Cardiac muscle cell (in vitro differentiated cells and primary cell): ENCODE measurements at places on chromosomes 5 and 9.
A peak's percentile ranks its signal among the peaks of the same experiment; 100 is the strongest.

GRCh38 chr9:135478829-135479468 is 633 bp upstream of the PPP1R26 start:
- DNase-seq: peak; percentile 68

DNA sequence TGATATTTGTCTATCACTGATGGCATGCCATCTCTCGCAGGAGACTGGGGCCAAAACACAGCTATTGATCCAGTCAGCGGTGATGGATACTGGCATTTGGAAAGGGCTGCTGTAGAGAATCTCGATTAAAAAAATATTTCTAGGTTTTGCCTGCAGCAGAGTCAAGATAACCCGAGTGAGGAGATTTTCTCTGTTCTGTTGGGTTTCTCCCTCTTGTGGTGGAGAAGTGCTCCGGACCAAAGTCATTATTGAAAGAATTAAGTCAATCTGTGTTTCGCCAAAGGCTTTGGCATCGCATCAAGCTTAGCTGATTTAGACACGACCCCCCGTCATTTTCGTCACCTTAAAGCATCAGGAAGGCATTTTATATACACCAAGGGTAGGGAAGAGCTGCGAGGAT is 97.1 kb upstream of the IRX2 start:
- DNase-seq: no peak

- no peak for DNase-seq
Measured at GRCh38 chr5:26981750-26982149, 56.6 kb downstream of the CDH9 start.

DNA sequence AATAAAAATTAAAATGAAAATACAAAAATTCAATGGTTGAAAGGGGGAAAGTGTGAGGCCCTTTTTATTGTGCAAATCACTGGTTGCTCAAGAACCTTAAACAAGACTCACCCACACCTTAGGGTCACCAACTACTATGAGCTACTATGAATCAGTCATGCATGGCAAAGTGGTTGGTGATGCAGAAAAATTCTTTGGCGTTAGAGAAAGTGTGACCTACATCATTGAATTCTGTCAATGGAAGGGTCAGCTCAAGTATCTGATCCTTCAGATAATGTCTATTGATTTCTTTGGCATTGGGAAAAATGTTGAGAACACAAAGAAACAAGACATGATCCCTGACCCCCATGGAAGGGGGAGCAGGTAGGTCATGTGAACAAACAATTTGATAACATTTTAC is 149.7 kb upstream of the ADCY2 start:
- no peak for DNase-seq

DNA sequence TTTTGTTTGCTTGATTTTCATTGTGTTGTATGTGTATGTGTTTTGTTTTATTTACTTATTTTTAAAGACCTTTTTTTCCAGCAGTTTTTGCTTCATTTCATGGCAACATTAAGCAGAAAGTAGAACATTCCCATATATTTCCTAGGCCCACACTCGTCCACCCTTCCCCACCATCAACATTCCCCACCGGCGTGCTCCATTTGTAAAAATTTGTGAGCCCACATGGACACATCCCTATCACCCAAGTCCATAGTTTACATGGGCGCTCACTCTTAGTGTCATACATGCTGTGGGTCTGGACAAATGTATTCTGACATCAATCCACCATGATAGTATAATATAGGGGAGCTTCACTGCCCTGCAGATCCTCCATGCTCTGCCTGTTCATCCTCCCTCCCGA is 133.8 kb downstream of the ADAMTS16 start:
- no peak for DNase-seq

GRCh38 chr5:7759257-7759871 is 91.6 kb downstream of the CFAP90 start:
- DNase-seq: no peak

- DNase-seq: no peak
Measured at GRCh38 chr5:113070901-113071300, 94.3 kb downstream of the DCP2 start.

- DNase-seq: no peak
Measured at GRCh38 chr5:73678807-73679206, 52.8 kb downstream of the ARHGEF28 start.

DNA sequence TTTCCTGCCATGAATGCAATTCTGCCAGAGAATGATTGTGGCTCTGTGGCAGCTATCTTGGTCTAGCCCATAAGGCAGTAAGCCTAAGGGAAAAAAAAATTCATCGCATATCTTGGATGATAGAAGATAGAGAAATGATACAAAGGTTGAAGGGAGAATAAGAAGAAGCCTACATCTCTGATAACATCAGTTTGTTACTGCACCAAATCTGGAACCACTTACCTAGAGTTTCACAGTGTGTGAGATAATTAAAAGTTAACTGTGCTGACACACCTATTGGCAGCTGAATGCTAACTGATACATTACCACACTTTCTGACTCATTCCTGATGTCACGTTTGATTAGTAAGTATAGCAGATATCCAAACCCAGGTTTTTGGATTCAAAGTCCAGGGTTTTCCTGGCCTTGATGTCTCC is 91.6 kb upstream of the TAF11L2 start:
- DNase-seq: no peak

GRCh38 chr5:128667152-128667551 is 129.1 kb upstream of the FBN2 start:
- DNase-seq: peak; percentile 50

DNA sequence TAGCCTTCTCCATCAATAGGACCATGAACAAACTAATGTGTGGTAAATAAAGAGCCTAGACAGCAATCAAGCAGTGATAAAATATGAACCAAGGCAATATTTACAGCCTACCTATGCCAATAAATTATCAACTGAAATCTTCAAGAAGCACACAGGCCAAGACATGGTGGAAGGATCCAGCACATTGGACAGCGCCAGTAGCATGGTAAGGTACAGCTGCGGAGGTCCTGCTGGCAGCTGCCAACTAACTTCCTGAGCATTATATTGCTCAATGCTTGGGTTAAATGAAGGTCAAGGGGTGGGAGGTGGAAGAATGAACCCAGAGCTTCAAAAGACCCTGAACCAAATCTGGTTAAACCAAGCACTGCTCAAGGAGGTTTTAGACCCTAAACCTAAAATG is 16.5 kb upstream of the SPDL1 start:
- peak; percentile 62 for DNase-seq

- peak; percentile 51 for DNase-seq
Measured at GRCh38 chr5:150644514-150644913, 4.1 kb downstream of the SYNPO start.
